ENCODE measurements at places on chromosomes 2 and 18. TPM values are rescaled to one million over a fixed set of nuclear protein-coding genes. Genes with fewer than 3 reads are reported as not detected.

The TRIB2 gene
- 85.4 TPM for total RNA-seq

The ZNF396 gene
- 0.77 TPM for total RNA-seq

The POTEI gene
- not detected for total RNA-seq

DNA sequence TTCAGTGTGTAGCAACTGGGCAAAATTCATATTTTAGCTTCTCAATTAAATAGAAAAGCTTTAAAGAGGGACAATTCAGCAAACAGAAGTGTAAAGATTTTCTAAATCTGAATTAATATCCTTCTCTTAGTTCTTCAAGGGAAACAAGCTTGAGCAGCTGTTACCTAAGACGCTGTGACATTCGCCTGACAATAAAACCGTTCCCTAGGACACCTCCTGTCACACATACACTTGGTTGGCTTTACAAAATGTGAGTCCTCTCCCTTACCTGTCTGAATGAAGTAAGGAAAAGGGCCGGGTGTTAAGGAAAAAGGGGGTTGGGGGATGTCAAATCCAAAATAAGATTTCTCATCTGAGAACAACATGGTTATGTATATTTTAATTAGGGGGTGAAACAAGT is 2.1 kb downstream of the SERTAD2 start:
- H3K4me1 ChIP-seq, result peaks cover 65% of the 10 kb centered on the region
- DNase-seq, result no peak
- peak overlapping the region; percentile 88 for H3K4me3 ChIP-seq
- no peaks in the 10 kb centered on the region for H3K27me3 ChIP-seq

The TEKT4 gene
- not detected for total RNA-seq

DNA sequence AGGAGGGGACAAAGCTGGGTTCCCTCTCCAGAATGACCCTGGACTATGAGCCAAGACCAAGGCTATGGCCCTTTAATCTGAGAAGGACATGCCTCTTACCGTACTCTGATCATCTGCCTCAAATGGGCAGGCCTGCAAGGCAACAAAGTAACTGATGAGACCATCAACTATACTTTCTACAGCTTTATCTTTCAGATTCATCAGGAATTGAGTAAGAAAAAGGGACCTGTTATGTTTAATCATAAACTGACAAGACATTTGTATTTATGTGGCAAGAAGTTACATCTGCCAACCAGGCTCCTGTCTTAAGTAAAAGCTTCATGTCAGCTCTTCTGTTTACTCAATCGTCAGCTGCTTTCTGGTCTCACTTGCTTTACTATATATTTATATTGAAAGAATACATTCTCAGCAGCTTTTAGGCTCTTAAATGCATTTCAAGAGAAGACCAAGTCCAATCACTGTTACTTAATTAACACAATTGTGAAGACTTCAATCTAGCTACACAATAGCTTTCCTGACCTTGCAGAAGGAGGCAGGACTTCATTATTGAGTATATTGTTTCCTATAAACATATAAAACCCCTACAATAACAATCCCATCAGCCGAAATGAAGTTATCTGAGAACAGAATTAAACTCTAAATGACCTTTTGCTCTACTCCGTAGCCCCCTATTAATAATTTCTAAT is 163.8 kb downstream of the ETAA1 start:
- no peak for DNase-seq
- H3K4me3 ChIP-seq, result no peak overlapping the region
- no peaks in the 10 kb centered on the region for H3K36me3 ChIP-seq

DNA sequence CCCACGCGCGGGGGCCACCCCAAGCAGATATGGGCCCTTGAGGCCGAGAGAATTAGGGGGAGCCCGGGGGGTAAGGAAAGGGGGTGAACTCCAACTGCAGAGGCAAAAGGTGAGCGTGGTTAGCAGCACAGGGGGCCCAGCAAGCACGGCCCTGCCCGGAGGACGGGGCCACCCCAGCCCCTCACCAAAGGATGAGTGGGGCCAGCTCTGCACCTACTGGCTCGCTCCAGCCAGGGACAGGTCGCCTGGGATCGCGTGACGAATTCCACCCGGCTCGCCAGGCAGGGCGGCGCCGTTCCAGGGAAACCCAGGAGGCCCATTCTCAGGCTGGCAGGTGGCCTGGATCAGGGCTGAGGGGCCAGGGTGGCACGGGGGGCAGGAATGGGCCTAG is 38.6 kb downstream of the BIN1 start:
- H3K4me3 ChIP-seq, result no peak overlapping the region
- H3K27me3 ChIP-seq, result no peaks in the 10 kb centered on the region
- H3K4me1 ChIP-seq, result peaks cover 16% of the 10 kb centered on the region
- peaks cover 34% of the 10 kb centered on the region for H3K36me3 ChIP-seq
- no peak overlapping the region for H3K27ac ChIP-seq

- peaks cover 7% of the 10 kb centered on the region for H3K36me3 ChIP-seq
- no peaks in the 10 kb centered on the region for H3K4me1 ChIP-seq
- H3K27me3 ChIP-seq, result peaks cover 37% of the 10 kb centered on the region
- no peak for DNase-seq
- H3K27ac ChIP-seq, result no peak overlapping the region
Observed at GRCh38 chr18:63017076-63017475, 301.7 kb downstream of the PHLPP1 start.

DNA sequence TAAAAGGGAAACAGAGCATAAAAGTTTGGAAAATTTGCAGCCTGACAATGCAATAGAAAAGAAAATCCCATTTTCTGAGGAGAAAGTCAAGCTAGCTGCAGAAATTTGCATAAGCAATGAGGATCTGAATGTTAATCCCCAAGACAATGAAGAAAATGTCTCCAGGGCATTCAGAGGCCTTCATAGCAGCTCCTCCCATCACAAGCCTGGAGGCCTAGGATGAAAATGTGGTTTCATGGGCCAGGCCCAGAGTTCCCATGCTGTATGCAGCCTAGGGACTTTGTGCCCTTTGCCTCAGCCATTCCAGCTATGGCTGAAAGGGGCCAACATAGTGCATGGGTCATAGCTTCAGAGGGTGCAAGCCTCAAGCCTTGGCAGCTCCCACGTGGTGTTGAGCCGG is 10.3 kb upstream of the SCN1A start:
- H3K36me3 ChIP-seq, result no peaks in the 10 kb centered on the region
- peaks cover 3% of the 10 kb centered on the region for H3K27me3 ChIP-seq
- no peak overlapping the region for H3K27ac ChIP-seq
- DNase-seq, result no peak
- no peaks in the 10 kb centered on the region for H3K4me1 ChIP-seq

GRCh38 chr18:35683021-35683420 is 101.5 kb downstream of the GALNT1 start:
- H3K4me1 ChIP-seq, result no peaks in the 10 kb centered on the region
- H3K4me3 ChIP-seq, result no peak overlapping the region
- no peaks in the 10 kb centered on the region for H3K27me3 ChIP-seq
- H3K36me3 ChIP-seq, result no peaks in the 10 kb centered on the region
- no peak for DNase-seq

- no peak for DNase-seq
- H3K27me3 ChIP-seq, result no peaks in the 10 kb centered on the region
- H3K4me1 ChIP-seq, result no peaks in the 10 kb centered on the region
Observed at GRCh38 chr2:208006337-208006736, 19.0 kb downstream of the PLEKHM3 start.

The MGAT4A gene
- total RNA-seq, result 93.9 TPM

The CFAP53 gene
- 0.56 TPM for total RNA-seq

The CERKL gene
- total RNA-seq, result not detected

The SMYD5 gene
- 13.6 TPM for total RNA-seq

DNA sequence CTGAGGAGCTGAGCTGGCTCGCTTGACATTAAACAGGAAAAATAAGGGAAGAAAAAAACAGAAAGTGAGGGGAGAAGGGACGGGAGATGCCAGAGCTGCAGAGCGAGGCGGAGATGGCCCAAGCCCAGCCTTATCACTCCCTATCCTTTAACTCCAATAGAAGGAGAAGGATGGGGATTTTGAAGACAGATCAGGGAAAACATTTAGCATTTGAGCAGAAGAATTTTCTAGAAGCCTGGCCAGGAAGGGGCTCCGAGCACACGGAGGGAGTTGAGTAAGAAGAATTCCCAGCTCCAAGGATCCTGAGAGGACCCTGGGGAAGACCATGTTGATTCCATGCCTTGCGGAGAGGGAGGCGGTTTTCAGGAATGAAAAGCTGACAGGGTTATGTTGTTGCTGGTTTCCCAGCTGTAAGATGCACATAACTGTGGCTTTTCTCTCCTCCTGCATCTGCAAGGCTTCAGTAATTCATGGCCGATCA is 35.6 kb downstream of the TWIST2 start:
- DNase-seq, result no peak
- no peak overlapping the region for H3K4me3 ChIP-seq
- no peak overlapping the region for H3K27ac ChIP-seq
- H3K4me1 ChIP-seq, result no peaks in the 10 kb centered on the region
- H3K36me3 ChIP-seq, result no peaks in the 10 kb centered on the region

- H3K4me1 ChIP-seq, result peaks cover 10% of the 10 kb centered on the region
- no peaks in the 10 kb centered on the region for H3K36me3 ChIP-seq
- H3K4me3 ChIP-seq, result no peak overlapping the region
- H3K27ac ChIP-seq, result no peak overlapping the region
- H3K27me3 ChIP-seq, result peaks cover 12% of the 10 kb centered on the region
Observed at GRCh38 chr2:172839446-172839845, 103.8 kb downstream of the RAPGEF4 start.

DNA sequence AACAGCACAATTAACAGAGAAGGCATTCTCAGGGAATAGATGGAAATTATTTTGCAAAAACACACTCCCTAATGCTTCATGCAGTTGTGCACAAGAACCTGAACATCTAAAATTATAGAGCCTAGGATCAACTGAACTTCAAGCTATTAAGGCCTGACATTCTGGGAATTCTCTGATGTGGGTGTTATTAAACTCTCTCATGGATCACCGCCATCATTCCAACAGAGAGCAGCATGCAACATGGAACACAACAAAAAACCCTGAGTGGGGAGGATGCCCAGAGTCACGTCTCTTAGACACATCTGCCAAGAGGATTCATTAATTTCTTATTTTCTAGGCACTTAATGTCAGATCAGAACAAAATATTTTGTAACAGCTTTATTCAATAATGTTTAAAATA is 543.8 kb downstream of the ERBB4 start:
- no peaks in the 10 kb centered on the region for H3K4me1 ChIP-seq
- DNase-seq, result no peak
- no peaks in the 10 kb centered on the region for H3K36me3 ChIP-seq
- H3K27ac ChIP-seq, result no peak overlapping the region

DNA sequence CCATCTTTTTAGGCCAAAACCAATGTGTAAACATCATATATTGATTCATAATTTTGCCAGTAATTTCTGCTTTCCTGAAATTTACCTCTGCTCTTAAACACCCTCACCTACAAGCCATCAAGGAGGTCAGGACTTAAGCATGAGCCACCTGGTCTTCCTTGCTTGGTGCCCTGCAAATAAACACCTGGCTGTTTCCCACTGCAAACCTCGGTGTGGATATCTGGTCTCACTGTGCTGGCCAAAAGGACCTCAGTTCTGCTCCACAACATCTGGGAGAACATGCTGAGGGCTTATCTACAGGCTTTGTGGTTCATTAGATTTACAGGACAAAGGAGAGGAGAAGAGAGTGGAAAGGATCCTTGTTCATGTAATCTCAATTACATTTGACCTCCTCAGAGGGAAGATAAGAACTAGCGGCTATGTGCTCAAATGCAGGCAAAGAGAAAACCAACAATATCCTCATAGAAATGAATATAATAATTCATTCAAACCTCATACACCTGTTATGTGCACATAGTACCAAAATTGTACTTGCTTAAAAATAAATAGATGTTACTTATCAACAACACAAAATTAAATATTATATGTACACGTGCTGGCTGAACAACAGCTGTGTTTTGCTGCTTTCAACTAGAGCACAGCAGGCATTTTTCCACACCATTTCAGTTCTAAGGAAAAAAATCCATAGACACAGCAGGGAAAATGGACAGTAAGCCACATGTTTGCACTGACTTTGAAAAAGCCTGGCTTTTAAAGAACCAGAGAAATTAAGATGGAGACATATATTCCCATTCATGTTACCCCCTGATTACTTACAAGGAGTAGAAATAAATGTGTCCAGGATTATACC is 465.1 kb downstream of the LPIN1 start:
- H3K27me3 ChIP-seq, result no peaks in the 10 kb centered on the region
- H3K4me3 ChIP-seq, result no peak overlapping the region
- no peak overlapping the region for H3K27ac ChIP-seq

GRCh38 chr2:160264308-160264707 is 64.2 kb upstream of the ITGB6 start:
- no peak overlapping the region for H3K4me3 ChIP-seq
- no peak for DNase-seq
- H3K36me3 ChIP-seq, result peaks cover 12% of the 10 kb centered on the region

GRCh38 chr2:9232886-9233285 is 26.3 kb downstream of the ASAP2 start:
- H3K27me3 ChIP-seq, result peaks cover 19% of the 10 kb centered on the region
- no peak for DNase-seq
- no peaks in the 10 kb centered on the region for H3K4me1 ChIP-seq
- no peak overlapping the region for H3K4me3 ChIP-seq
- H3K27ac ChIP-seq, result no peak overlapping the region

DNA sequence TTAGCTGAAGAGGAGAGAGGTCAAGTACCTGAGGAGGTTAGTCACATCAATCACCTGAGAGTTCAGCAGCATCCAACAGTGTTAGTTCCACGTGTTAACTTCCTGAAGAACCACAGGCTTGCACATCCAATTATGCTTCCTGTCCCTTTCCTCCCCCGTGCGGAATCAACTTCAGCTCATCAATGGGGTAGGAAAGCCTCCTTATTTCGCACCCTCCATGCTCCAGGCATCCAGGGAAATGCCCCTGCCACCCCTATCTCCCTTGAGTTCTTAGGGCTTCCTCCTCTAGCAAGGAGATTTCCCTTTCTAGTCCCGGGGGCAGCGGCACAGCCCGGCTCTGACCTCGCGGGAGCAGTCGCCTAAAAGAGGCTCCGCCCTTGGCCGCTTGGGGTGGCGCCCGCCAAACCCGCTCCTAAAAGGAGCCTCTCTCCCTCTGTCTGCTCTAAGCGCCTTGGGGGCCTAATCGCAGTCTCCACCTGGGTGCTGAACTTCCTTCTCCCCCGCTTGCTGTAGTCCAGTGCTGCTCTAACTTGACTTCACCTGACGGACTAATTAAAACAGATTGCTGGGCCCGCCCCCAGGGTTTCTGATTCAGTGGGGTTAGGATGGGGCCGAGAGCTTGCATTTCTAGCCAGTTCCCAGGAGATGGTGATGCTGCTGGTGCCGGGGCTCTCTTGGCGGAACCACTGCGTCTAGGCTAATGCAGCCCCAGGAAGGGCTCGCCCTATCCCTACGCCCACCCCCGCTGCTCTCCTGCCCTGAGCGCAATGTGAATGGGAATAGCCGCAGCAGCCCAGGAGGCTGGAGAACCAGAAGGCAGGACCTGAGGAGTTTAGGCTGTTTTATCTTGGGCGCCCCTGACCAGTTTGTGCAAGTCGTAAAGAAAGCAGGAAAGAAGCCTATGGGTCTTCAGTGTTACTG is 3.4 kb upstream of the TET3 start:
- DNase-seq, result peak; percentile 33
- peaks cover 3% of the 10 kb centered on the region for H3K36me3 ChIP-seq
- H3K27me3 ChIP-seq, result peaks cover 11% of the 10 kb centered on the region
- peak overlapping the region; percentile 66 for H3K4me3 ChIP-seq
- no peak overlapping the region for H3K27ac ChIP-seq
- peaks cover 72% of the 10 kb centered on the region for H3K4me1 ChIP-seq

Measured in activated CD4-positive, alpha-beta T cell treated with anti-CD3 and anti-CD28 coated beads, Interleukin-2, amount 10 ng/mL, durations not matched to agents 7 days and 5 days (primary cell).